ENCODE measurements at places on chromosomes 13 and 19.
A peak's percentile ranks its signal among the peaks of the same experiment; 100 is the strongest.

GRCh38 chr19:17069193-17069592, 6.1 kb downstream of the HAUS8 start:
- DNase-seq: no peak

DNA sequence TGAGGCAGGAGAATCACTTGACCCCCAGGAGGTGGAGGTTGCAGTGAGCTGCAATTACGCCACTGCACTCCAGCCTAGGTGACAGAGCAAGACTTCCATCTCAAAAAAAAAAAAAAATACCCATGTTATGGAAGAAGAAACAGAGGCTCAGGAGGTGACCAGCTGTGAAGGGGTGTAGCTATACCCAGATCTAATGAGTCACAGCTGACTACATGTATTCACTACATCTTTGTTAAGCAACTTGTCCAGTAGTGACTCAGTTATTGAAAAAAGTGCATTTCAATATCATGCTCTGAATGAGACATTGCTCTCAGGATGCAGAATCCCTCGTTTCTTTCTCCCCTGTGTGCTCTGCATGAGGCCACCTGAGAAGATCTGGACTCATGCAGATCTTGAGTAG, 16.1 kb upstream of the SPART start:
- DNase-seq: no peak

- no peak for DNase-seq
Measured at GRCh38 chr13:109012115-109012514, 382.7 kb downstream of the MYO16 start.

GRCh38 chr13:37944869-37945442, 75.4 kb upstream of the TRPC4 start:
- DNase-seq: no peak

- no peak for DNase-seq
Measured at GRCh38 chr13:89748716-89749115, 1598.8 kb upstream of the MIR17HG start.

- DNase-seq: no peak
Measured at GRCh38 chr19:11152318-11153062, 3.1 kb downstream of the SPC24 start.

DNA sequence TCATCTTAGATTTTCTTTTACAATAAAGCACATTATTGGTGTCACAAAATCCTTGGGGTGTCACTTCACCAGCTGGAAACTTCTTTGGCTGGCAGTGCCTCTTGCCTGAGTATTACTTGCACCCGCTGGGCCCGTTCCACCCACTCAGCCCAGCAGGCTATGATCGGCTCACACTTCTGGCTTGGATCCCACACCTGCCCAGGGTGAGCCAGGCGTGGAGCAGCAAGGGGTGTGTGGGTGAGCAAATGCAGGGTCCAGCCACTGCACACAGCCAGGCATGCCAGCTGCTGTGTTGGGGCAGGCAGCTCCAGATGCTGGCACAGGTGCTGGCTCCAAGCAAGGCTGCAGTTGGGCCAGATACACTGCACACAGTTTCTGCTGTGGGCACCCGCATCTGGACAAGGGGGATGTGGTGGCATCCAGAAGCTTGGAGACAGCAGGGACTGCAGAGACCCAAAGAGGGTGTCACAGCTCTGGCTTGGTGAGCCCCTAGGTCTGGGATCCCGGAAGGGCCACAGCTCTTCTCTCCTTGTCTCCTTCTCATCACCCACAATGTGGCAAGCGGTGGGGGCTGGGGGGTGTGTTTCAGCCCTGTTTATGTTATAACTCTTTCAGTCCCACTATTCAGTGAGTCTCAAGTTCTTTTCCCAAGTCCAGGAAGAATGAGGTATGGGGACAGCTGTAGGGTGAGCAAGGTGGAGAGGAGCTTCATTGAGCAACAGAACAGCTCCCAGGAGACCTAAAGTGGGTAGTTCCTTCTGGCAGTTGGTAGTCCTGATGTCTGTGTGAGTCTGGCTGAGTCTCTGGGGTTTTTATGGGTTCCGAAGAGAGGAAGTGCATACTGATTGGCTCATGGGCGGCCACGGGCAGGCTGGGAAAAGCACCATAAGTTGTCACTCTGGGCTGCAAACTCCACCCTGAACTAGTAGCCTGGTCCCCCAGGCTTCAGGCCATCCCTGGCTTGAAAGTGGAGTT, 25.3 kb upstream of the TBC1D4 start:
- DNase-seq: no peak

DNA sequence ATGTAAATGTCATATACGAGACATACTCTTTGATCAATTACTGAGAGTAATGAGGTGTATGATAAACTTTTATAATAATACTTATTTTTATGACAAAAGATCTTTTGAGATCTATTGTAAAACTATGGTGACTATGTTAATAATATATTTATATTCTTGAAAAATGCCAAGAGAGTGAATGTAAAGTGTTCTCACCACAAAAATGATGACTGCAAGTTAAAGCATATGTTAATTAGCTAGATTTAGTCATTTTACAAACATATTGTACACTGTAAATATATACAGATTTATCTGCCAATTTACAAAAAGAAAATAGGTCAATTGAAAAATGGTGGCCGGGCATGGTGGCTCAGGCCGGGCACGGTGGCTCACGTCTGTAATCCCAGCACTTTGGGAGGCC, 81.0 kb downstream of the GPC6 start:
- no peak for DNase-seq

DNA sequence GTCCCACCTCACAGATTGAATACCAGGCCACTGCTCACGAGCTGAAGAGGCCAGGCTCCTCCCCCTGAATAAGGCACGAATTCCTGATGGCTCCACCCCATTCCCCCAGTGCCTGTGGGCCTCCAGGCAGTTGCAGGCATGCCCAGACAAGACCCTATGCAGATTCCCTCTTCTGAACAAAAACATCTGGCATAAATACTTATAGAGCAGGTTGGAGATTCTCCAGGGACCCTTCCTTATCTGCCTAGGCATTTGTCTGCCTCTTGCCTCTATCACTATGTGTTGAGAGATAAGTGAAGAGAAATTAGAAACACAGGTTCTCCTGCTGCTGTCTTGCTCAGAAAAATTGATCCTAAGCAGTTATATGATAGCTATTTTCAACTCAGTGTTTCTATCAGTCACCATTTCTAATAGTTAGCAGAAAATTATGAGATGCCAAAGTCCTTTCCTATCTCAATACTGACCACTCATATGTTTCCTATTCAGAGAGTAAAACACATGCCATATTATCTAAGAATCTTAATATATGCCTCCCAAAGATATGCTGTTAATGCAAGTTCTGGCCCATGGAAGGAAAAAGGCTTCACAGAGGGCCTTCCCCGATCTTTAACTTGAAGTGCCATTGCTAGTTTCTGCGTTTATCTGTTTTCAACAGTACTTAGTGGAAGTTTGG, 364.0 kb downstream of the KCTD12 start:
- no peak for DNase-seq

GRCh38 chr13:27791146-27791900, 960 bp upstream of the GSX1 start:
- no peak for DNase-seq

GRCh38 chr13:25709088-25709487, 337.3 kb downstream of the ATP8A2 start:
- DNase-seq: no peak

DNA sequence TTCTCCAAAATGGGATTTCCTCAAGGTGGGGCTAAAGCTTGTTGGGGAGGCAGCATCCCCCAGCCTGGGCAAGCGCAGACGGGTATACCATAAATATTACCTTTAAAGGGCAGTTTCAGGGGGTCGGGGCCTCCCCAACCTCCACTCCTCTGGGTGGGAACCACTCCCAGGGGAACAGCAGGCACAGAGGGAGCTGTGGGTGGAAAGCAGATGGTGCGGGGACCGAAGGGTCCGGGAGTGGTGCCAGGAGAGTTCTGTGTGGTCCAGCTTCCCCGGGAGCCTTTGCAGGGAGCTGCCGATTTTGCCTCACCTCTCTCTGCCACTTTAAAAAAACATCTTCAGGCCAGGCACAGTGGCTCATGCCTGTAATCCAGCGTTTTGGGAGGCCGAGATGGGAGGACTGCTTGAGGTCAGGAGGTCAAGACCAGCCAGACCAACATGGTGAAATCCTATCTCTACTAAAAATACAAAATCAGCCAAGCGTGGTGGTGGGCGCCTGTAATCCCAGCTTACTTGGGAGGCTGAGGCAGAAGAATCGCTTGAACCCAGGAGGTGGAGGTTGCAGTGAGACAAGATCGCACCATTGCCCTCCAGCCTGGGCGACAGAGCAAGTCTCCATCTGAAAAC, 5.5 kb downstream of the MAST3 start:
- DNase-seq: no peak

- no peak for DNase-seq
Measured at GRCh38 chr13:72853000-72853399, 71.1 kb downstream of the PIBF1 start.

GRCh38 chr13:39542361-39542760, 60.6 kb downstream of the LHFPL6 start:
- no peak for DNase-seq

- no peak for DNase-seq
Measured at GRCh38 chr13:27018882-27019281, 152.7 kb downstream of the USP12 start.

- peak; percentile 73 for DNase-seq
Measured at GRCh38 chr19:12668932-12669269, 2.3 kb downstream of the WDR83 start.

DNA sequence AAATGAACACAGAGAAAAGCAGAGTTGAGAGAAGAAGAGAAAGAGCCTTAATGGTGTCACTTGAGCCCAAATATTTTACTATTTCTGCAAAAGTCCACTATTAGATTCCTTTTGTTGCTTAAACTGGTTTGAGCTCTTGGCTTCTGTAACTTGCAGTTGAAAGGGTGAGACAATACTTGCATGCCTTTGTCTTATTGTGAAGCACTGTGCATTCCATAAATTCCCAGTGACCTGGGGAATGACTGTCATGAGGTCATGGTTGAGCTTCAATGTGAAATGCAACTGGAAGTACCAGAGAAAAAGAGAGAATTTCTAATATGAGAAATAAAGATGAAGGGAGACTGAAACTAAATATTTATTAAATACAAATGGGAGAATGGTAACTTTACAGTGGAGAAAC, 310.9 kb downstream of the TDRD3 start:
- DNase-seq: no peak

DNA sequence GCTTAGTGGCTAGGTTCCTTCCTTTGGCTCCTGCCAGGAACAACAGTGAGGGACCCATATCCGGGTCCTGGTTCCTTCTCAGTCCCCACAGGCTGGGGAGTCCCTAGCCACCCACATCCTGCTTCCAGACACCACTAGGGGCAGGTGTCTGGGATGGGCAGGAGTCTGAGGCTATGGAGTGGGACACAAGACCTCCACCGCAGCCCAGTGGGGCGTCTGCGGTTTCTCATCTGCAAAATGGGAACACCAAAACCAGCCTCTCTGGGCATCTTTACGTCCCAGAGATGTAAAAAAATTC, 879 bp upstream of the FCGBP start:
- DNase-seq: no peak

DNA sequence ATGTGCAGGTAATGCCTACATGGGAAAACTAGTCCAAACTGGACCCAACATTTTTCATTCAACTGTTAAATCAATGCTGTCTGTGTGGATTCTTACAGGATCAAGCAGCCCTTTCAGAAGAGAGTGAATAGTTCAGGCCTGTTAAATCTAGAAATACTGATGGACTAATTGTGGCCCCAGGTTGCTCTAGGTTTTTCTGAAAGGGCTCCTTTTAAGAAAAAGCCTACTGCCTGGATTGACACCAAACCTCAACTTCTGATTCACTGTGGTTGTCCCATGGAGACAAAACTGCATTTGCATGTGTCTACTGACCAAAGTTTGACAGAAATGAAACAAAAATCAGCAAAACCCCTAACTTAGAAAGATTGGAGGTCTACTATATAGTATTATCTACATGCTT, 437.0 kb downstream of the KLF12 start:
- no peak for DNase-seq

- DNase-seq: no peak
Measured at GRCh38 chr19:14318873-14319272, 62.4 kb upstream of the ADGRE5 start.

DNA sequence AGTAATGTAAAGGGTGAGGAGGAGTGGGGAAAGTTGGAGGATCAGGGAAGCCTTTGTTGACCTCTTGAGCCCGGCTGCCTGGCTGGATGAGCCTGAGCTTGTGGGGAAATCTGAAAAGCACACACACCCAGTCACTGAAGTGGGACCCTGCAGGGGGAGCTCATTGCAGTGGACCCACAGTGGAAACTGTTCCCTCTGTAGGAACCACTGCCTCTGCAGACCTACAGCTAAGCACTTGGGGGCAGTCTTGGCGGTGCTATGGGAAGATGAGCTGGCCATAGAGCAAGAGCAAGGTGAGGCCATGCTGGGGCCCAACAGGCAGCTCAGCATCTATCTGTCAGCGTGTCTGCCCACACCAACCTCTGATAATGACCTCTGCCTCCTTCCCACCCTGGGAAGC, 294.8 kb downstream of the TSHZ3 start:
- no peak for DNase-seq

Data from T-helper 17 cell (primary cell).